Ovary (tissue), 10 donors: ENCODE measurements at places on chromosomes 7 and 10.

DNA sequence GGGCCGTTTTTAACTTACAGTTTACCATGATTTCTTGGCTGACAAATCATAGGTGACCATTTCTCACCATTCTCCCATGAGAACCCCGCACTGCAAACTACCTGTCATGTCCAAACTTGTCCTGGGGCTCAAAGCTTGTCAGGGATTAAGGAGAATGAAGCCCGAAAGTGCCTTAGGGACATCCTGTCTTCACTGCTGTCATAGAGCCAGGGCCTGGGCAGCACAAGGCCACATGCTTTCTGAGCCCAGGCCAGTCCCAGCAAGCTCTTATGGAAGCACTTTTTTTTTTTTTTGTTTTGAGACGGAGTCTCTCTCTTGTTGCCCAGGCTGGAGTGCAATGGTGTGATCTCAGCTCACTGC lies 33.9 kb downstream of the CCM2 start:
- no peak for DNase-seq

- DNase-seq, result no peak
These were observed 85.6 kb upstream of the PDCD4 start for GRCh38 chr10:110786172-110786571.

DNA sequence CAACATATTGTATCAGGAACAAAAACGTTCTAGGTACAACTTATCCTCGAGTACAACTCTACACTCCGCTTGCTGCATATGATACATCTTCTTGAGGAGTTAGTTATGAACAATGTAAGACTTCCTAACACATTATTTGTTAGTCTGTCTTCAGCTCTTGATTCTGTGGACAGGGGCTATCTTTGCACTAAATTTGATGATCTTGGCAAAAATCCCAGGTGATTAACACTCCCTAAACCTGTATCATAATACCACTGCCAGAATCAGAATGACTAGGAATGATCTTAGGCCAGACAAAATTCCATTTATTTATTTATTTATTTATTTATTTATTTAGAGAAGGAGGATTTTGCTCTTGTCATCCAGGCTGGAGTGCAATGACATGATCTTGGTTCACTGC lies 108.7 kb upstream of the AUTS2 start:
- no peak for DNase-seq

- DNase-seq, result no peak
These were observed 7.9 kb upstream of the NKX2-3 start for GRCh38 chr10:99524736-99525380.

DNA sequence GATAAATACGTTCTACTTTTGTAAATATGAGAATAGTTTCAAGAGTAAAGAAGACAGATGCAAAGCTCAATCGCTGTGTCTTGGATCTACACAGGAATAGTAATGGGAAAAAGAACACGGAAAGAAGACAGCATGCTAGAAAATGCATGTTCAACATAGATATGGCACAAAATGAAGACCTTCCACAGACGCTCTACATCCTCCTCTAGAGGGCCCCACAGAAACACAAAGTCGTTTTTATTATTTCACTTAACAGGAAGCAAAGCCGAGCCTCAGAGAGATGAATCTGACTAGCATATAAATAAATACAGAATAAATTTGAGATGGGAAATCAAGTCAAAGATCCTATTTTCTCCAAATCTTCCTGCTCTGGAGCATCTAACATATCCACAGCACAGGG lies 292.6 kb downstream of the PARD3 start:
- no peak for DNase-seq
